ENCODE measurements at places on chromosomes 11 and 22.
A peak's percentile ranks its signal among the peaks of the same experiment; 100 is the strongest.

GRCh38 chr11:14320020-14320419 lies 39.0 kb downstream of the RRAS2 start:
- DNase-seq, result peak; percentile 7

DNA sequence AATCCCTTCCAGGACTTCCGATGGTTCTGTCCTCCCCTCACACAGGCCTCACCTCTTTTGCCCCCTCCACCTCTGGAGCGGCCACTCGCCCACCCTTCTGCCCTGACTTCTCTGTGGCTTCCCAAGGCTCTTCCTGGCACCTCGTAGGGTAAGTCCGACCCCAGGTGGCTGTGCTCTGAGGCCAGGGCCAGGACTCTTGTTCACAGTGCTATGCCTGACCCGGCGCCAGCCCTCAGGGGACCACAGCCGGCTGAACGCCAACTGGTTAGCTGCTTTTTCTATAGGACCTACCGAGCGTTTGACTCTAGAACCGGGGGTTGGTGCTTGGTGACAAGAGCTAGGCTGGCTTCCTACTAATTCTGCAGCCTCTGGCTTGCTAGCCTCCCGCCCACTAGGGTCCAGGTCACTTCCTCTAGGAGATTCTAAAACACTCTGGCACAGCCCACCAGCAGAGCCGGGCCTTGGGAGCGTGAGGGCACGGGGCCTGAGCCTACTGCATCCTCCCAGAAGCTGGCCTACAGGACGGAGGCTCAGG lies 28.4 kb upstream of the KCNQ1OT1 start:
- DNase-seq, result no peak

DNA sequence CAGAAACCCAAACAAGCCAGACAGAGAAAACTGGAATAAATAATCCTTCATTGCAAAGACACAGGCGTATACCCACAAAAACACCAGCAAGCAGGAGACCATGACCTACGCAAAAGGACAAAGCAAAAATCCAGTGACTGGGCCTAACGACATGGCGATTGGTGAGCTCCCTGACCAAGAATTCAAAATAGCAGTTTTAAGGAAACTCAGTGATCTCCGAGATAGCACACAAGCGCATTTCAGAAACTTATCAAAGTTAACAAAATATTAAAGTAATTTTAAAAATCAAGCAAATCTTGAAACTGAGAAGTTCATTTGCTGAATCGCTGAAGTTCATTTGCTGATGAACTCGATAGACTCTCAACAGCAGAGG lies 27.6 kb downstream of the DBX1 start:
- DNase-seq, result no peak

- DNase-seq, result no peak
Observed at GRCh38 chr11:70816156-70816678, 417.9 kb downstream of the CTTN start.

GRCh38 chr11:765025-765801 lies 12.1 kb downstream of the GATD1 start:
- peak; percentile 43 for DNase-seq

DNA sequence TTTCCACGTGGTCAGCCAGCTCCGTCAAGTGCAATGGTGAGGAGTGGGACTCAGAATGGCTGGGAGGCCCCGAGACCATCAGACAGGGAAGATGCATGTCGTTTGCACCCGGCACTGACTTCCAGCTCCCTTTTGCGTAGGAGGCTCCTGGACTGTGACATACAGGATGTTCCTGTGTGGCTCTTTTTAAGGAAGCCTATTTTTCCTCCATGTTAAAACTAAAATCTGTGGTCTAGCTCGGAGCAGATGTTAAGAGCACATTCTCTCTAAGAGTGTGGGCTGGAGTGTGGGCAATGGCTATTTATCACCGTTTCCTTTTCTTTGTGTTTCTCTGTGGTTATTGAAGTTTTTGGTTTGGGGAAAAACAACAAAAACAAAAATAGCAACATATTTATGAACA lies 40.9 kb upstream of the AMPD3 start:
- no peak for DNase-seq

- no peak for DNase-seq
Observed at GRCh38 chr11:12540913-12541582, 133.2 kb upstream of the TEAD1 start.

DNA sequence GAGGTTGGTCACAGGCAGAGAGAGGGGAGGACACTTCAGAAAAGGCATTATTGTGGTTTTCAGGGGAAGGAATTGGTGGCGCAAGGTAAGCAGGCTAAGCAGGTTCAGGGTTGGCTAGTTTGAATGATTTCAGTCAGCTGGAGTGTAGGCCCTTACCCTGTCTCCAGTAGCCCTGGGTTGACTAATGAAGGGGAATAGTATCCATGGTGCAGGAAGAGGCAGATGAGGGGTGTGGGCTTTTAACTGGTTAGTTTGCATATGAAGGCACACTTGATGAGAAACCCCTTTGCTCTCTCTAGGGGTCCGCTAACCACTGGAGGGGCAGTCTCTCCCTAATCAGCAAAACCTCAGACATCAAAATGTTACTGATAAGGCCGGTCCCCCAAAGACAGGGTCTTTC lies 249.7 kb downstream of the AASDHPPT start:
- DNase-seq, result no peak

- DNase-seq, result no peak
Observed at GRCh38 chr11:22194306-22194705, 1.4 kb downstream of the ANO5 start.

- DNase-seq, result no peak
Observed at GRCh38 chr11:73996161-73996747, 12.6 kb downstream of the UCP3 start.

DNA sequence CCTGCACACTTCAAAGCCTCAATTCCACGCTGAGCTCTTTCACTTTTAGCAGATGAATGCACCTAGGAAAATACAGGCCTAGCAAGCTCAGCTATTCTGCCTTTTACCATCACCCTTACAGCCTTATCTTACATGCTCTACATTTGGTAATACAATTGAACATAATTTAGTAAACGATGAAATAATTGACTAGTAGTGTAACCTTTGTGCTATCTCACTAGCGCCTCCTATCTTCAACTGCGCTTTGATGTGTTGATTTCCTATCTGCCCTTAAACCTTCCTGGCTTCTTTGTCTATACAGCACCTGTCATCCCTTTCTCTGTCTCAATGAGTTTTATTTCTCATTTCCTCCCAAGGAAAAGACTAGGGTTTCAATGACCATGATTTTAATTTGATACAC lies 149.7 kb downstream of the LRRC4C start:
- DNase-seq, result no peak

DNA sequence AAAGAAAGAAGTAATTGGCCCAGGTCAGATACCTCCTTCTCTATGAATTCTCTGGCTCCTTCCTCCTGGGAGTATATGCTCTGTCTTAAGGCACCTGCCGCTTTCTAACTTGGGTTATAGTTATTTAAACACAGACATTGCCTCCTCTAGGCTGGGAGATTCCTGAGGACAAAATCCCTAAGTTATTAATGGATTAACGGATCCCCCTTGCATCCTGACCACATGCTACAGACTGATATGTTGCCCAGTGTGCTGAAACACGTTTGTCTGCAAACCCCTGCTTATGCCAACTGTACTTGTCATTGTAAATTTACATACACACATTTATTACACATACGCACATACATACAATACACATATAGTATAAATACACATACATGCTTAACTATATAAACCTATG lies 35.3 kb downstream of the PACSIN2 start:
- DNase-seq, result no peak

GRCh38 chr11:47499614-47500013 lies 50.7 kb upstream of the RAPSN start:
- DNase-seq, result no peak

GRCh38 chr11:64178203-64178602 lies 7.8 kb upstream of the STIP1 start:
- no peak for DNase-seq

GRCh38 chr11:61507962-61508861 lies at the start of gene LRRC10B:
Gene LRRC10B (plus strand): TSS chr11:61508749. CDS start chr11:61508999, 250 bp downstream.
- DNase-seq, result peak; percentile 34

GRCh38 chr22:38479096-38479837 lies 11.4 kb downstream of the KDELR3 start:
- DNase-seq, result no peak

GRCh38 chr22:28247136-28247535 lies 328.1 kb upstream of the PITPNB start:
- DNase-seq, result no peak

- DNase-seq, result no peak
Observed at GRCh38 chr11:47225552-47226400, 11.0 kb downstream of the DDB2 start.

- no peak for DNase-seq
Observed at GRCh38 chr22:44159221-44159620, 21.5 kb upstream of the PARVG start.

DNA sequence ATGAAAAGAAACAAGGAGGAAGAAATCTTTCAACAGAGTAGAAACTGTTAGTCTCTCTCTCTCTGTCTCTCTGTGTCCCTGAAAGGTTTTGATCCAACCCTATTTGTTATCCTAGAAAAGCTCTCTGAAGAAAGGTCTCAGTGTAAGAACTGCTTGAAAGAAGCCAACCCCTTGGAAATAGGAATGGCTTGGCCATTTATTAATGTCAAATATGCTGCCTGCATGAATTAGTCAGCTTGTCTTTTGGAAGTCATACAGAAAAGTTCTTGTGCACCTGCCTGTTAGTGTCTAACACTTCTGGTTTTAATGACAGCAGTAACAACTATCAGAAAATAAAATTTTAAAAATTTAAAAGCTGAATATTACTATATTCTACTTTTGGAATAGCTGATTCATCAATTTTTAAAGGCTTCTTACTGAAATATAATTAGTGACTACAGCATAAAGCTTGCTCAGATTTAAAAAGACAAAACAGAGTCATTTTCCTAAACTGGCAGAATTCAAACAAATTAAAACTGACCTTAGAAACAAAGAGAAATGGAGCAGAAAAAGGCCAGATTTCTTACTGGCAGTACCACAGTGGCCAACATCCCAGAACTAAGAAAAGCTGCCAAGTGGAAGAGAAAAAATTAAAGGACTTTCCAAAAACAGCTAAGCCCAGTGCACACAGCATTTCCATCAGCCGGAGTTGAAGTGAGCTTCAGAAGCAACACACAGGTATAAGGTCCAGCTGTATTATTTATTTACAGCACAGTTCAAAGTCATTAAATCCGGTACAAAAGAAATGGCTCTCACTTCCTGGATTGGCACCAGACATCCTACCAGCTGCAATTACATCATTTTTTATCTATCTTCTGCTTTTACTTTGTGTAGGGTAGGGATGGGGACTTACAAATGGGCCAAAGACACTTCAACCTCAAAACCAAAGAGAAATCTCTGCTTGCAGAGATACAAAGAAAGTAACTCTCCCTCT lies 76.3 kb downstream of the PRCP start:
- no peak for DNase-seq

DNA sequence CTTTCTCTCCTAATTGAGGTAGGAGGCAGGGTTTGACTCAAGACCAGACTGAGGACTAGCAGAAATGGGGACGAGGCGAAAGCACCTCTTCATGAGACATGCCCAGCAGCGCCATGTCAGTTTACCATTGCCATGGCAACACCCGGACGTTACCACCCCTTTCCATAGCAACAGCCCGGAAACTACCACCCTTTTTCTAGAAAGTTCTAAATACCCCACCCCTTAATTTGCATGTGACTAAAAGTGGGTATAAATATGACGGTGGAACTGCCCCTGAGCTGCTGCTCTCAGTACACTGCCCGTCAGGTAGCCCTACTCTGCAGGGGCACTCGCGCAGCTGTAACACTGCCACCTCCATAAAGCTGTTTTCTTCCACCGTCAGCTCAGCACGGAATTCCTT lies 5.9 kb upstream of the RAC2 start:
- DNase-seq, result no peak

- no peak for DNase-seq
Observed at GRCh38 chr11:7667460-7667859, 5.8 kb downstream of the CYB5R2 start.

DNA sequence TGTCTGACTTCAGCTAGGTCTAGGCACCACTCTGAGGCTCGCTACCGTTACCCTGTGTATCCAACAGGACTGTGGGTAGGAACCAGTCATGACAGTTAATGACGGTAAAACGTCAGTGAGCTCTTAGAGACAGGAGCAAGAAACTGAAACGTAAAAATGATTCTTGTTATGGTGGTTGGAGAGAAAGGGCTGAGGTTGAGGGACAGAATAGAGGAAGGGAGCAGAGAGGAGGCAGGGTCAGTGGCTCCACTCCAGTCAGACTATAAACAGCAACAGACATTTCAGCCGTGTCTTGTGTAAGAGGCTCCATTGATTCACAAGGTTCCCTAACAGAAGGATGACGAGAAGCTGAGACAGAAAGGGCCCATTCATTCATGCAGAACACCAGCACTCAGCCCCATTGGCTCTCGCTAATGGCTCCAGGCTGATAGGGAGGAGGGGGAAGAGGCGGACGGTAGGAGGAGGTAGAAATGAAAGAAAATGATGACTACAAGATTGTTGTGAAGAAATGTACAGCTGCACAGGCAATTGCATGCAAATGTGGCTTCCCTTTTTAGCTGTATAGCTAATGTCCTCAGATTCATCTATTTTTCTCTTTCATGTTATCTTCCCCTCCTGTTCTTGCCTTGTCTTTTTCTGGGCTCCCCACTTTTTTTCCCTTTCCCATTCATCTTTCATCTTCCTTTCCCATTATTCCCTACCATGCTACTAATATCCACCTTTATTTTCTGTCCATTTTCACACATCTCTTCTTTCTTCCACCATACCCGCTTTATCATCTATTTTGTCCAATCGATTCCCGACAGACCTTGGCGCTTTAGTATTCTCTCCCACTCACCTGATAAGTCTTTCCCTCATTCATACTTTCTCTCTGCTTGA lies 34.3 kb downstream of the ETS1 start:
- DNase-seq, result no peak

GRCh38 chr11:72307439-72307838 lies 63.5 kb upstream of the PHOX2A start:
- no peak for DNase-seq

Data from stimulated activated CD4-positive, alpha-beta T cell treated with anti-CD3 and anti-CD28 coated beads, Interleukin-4, amount 100 ng/mL, for 48 hours (primary cell).